ENCODE measurements at places on chromosomes 12 and 14. TPM values are rescaled to one million over a fixed set of nuclear protein-coding genes. Genes with fewer than 3 reads are reported as not detected.
A peak's percentile ranks its signal among the peaks of the same experiment; 100 is the strongest.

DNA sequence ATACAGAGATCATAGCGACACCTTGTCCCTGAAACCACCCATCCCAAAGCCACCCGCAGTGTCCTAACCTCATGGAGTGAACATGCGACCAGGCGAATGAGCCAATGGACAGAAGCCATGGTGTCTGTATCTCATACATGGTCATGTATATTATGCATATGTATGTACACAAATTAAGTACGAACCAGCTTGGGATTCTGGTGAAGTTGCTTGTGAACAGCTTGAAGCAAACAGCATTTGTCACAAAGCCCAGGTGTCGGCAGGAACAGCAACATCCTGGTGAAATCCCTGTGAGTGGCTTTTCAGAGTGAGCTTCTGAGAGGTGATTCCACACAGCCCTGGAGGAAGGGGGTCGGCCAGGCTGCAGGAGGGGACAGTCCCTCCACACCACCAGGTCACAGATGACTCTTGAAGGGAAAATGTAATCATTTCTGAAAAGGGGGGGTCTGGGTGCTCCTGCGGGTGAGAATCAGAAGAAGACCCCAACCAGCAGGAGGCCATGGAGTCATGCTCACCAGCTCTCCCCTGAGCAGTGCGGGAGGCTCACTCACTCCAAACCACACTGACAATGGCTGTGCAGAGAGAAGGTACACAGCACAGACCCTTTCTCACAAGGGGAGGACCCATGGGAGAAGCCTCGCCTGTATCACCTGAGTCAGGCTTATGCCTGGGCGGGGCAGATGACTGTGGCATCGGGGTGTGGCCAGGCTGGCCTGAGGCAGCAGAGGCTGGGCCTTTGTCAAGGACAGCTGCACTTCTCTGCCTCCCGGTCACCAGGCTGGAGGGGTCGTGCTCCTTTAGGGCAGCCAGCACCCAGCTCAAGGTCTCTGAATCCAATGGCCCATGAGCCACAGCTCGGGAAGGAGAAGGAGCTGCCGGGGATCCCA is 14.3 kb downstream of the CHGA start:
- no peak for DNase-seq
- H3K27me3 ChIP-seq = no peaks in the 10 kb centered on the region
- peaks cover 45% of the 10 kb centered on the region for H3K36me3 ChIP-seq
- no peak overlapping the region for H3K4me3 ChIP-seq

Gene PGF
- 3.0 TPM for total RNA-seq

DNA sequence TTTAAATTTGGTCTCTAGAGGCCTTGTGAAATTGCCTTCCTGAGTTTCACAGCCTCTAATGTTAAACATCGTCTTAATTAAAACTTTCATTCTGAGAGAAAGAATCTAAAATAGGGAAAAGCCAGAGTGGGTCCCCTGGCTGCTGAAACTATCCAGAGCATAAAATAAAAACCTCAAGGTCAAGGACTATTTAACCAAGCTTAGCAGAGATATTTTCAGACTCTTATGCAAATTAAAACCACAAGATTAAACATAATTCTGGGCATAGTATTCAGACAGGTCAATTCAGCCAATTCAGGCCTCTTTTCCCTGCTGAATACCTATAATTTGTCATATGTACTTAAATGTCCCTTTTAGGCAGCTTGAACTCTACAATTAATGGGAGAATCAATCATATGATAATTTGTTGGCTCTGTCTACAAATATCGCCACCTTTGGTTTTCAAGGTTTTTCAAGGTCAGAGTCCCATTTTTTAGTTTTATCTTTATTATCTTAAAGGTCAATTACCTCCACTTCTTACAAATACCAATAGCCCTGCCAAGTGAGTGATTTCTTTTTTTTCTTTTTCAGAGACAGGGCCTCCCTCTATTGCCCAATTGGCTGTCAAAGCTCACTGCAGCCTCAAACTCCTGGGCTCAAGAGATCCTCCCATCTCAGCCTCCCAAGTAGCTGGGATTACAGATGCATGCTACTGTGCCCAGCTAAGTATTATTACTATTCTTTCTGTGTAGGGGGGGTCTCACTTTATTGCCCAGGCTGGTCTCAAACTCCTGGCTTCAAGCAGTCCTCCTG is 257.1 kb downstream of the PHLDA1 start:
- H3K36me3 ChIP-seq = no peaks in the 10 kb centered on the region
- DNase-seq = no peak
- no peak overlapping the region for H3K4me3 ChIP-seq
- H3K27me3 ChIP-seq = no peaks in the 10 kb centered on the region
- peaks cover 6% of the 10 kb centered on the region for H3K4me1 ChIP-seq
- H3K27ac ChIP-seq = no peak overlapping the region

Gene KRT77
- total RNA-seq = not detected

Gene PLXNC1
- total RNA-seq = 28.0 TPM

GRCh38 chr14:38737686-38738407 is 365.2 kb downstream of the SEC23A start:
- H3K27me3 ChIP-seq = no peaks in the 10 kb centered on the region
- no peak overlapping the region for H3K4me3 ChIP-seq
- H3K27ac ChIP-seq = no peak overlapping the region
- DNase-seq = no peak
- H3K36me3 ChIP-seq = no peaks in the 10 kb centered on the region

- no peaks in the 10 kb centered on the region for H3K27me3 ChIP-seq
- H3K4me3 ChIP-seq = no peak overlapping the region
- no peaks in the 10 kb centered on the region for H3K36me3 ChIP-seq
Measured at GRCh38 chr12:94768398-94769046, 118.2 kb upstream of the TMCC3 start.

DNA sequence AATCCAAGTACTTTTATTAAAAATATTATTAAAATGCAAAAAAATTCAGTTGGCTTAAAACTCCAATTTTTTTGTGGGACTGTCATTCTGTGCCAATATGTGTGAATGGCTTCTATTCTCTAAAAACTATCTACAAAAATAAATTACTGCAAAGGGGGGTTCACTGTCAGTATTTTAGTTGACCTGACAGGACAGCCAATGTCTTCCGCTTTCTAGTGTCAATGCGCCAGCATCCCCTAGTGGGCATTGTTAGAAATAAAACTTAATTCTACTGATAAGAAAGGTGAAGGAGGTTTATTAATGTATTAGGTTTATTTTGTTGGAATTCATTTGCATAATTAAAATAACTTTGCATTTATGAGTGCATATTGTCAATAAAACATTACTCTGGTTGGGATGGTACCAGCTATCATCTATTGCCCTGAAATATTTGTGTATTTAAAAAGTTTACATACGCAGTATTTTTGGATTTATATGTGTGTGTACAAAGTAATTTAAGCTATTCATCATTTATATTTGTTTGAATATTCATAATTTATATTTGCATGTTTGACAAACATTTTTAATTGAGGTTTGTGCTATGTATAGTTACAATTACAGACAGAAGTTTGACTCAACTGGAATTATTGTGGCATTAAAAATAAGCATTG is 527.2 kb downstream of the FLRT2 start:
- H3K27me3 ChIP-seq = no peaks in the 10 kb centered on the region
- no peaks in the 10 kb centered on the region for H3K36me3 ChIP-seq
- no peak overlapping the region for H3K4me3 ChIP-seq
- H3K4me1 ChIP-seq = no peaks in the 10 kb centered on the region
- H3K27ac ChIP-seq = no peak overlapping the region

DNA sequence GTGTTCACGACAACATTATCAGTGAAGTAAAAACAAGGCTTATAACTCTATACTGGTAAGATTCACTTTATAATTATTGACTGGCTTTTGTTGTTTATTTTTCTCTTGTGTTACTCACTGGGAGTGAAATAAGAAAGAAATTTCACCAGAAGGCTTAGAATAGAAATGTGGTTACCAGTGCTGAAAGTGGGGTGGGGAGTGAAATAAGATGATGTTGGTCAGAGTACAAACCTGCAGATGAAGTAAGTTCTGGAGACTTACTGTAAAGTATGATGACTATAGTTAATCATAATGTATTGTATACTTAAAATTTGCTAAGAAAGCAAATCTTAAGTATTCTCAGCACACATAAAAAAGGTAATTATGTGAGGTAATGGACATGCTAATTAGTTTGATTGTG is 198.4 kb downstream of the KLHL28 start:
- no peak for DNase-seq
- H3K4me3 ChIP-seq = no peak overlapping the region
- no peaks in the 10 kb centered on the region for H3K27me3 ChIP-seq
- no peak overlapping the region for H3K27ac ChIP-seq
- H3K36me3 ChIP-seq = no peaks in the 10 kb centered on the region

Gene OTUB2
- total RNA-seq = 1.9 TPM

DNA sequence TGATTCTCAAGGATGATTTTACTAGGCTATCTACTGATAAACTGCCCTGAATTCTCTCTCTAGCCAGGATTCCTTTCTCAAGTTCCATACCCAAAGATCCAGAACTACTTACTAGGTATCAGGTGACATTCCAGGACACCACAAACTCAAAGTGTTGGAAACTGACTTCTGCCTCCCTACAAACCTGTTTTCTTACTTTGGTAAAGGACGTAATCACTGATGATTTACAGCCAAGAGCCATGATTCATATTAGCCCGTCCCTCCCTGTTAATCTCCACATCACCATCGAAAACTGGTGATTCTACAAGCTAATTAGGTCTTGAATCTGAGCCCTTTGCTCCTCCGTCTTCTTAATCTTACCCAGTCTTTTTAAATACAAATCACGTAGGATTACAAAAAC is 1.0 kb upstream of the ATG14 start:
- H3K36me3 ChIP-seq = peaks cover 9% of the 10 kb centered on the region
- no peak overlapping the region for H3K27ac ChIP-seq
- H3K4me1 ChIP-seq = peaks cover 24% of the 10 kb centered on the region
- H3K4me3 ChIP-seq = peak overlapping the region; percentile 99

GRCh38 chr14:106276326-106277267 is 750.2 kb downstream of the TMEM121 start:
- H3K27me3 ChIP-seq = peaks cover 23% of the 10 kb centered on the region
- H3K4me3 ChIP-seq = no peak overlapping the region
- no peak for DNase-seq
- H3K36me3 ChIP-seq = no peaks in the 10 kb centered on the region
- H3K27ac ChIP-seq = no peak overlapping the region
- H3K4me1 ChIP-seq = no peaks in the 10 kb centered on the region

Gene CFAP73
- 7.3 TPM for total RNA-seq

- H3K4me3 ChIP-seq = no peak overlapping the region
- H3K36me3 ChIP-seq = no peaks in the 10 kb centered on the region
- no peaks in the 10 kb centered on the region for H3K4me1 ChIP-seq
- DNase-seq = no peak
Measured at GRCh38 chr14:72369106-72369505, 436.9 kb downstream of the RGS6 start.

- no peaks in the 10 kb centered on the region for H3K27me3 ChIP-seq
- H3K4me3 ChIP-seq = no peak overlapping the region
- H3K4me1 ChIP-seq = no peaks in the 10 kb centered on the region
- no peak overlapping the region for H3K27ac ChIP-seq
Measured at GRCh38 chr12:91717804-91718203, 427.8 kb downstream of the BTG1 start.

DNA sequence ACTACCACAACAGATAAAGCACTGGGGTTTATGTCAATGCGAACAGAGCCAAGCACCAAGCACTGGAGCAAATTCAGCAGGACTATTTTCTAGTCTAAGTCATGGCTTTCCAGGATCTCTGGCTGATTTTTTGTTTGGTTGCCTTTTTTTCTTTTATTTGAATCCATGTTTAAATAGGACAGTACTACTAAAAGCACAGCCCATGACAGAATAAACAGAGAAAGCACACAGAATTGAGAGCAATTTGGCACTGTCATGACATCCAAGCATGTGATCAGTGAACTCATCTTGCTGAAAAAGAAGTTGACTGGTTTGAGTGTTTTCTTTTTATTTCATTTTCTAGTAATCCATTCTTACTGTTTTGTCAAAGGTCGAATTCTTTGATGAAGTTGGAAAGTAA is 23.1 kb upstream of the RERG start:
- no peaks in the 10 kb centered on the region for H3K36me3 ChIP-seq
- no peaks in the 10 kb centered on the region for H3K27me3 ChIP-seq
- no peaks in the 10 kb centered on the region for H3K4me1 ChIP-seq
- H3K4me3 ChIP-seq = no peak overlapping the region
- H3K27ac ChIP-seq = no peak overlapping the region

Gene SMARCD1
- 44.2 TPM for total RNA-seq

Gene PZP
- 2.7 TPM for total RNA-seq

DNA sequence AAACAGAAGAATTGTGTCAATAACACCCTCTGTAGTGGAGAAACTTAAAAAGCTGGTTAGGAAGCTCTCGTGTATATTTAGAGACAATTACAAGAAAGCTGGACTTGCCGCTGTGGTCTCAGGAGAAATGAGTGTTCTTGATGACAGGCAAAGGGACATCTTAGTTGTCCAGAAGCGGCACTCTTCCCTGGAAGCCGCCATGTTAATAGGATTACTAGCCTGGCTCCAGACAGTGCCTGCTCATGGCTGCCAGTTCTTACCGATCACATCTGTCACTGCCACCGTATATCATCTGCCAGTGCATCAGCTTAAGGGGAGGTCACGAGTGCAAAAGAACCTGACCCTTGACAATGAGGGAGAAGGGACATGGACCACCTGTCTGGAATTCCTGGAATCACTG is 48.9 kb downstream of the C14orf132 start:
- no peak for DNase-seq
- H3K27ac ChIP-seq = no peak overlapping the region
- H3K4me3 ChIP-seq = no peak overlapping the region
- H3K36me3 ChIP-seq = peaks cover 23% of the 10 kb centered on the region
- H3K4me1 ChIP-seq = peaks cover 19% of the 10 kb centered on the region
- no peaks in the 10 kb centered on the region for H3K27me3 ChIP-seq

GRCh38 chr12:27711317-27711682 is 668 bp downstream of the MRPS35 start:
- peak overlapping the region; percentile 87 for H3K27ac ChIP-seq
- peak overlapping the region; percentile 80 for H3K4me3 ChIP-seq
- H3K36me3 ChIP-seq = peaks cover 15% of the 10 kb centered on the region
- no peaks in the 10 kb centered on the region for H3K27me3 ChIP-seq

Gene HOXC12
- total RNA-seq = not detected

DNA sequence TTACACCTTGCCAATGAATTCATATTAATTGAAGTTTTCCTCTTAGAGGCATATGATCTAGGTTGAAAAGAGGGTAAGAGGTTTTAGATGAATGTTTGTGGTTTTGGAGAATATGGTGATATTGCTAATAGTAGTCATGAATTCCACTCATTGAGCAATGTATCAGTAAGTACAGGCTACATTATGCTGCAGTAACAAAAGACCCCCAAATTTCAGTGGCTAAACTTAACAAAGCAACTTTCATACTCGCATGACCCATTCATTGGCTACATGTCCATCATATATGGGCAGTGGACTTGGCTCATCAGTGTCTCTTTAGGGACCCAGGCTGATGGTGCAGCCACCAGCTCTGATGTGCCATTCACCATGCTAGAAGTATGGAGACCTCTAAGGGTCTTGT is 196.6 kb upstream of the MYL2 start:
- no peaks in the 10 kb centered on the region for H3K36me3 ChIP-seq
- H3K4me3 ChIP-seq = no peak overlapping the region
- H3K27ac ChIP-seq = no peak overlapping the region
- no peak for DNase-seq

- H3K27ac ChIP-seq = no peak overlapping the region
- H3K4me1 ChIP-seq = peaks cover 11% of the 10 kb centered on the region
- no peaks in the 10 kb centered on the region for H3K36me3 ChIP-seq
- DNase-seq = no peak
Measured at GRCh38 chr12:96986883-96987523, 79.9 kb downstream of the NEDD1 start.

GRCh38 chr12:12349711-12350665 is at the start of gene MANSC1:
Gene MANSC1, minus strand, starts transcription at chr12:12350242. Its CDS starts 6,928 bp downstream, at chr12:12343314.
- H3K36me3 ChIP-seq = no peaks in the 10 kb centered on the region
- H3K27ac ChIP-seq = peak within 1 kb of the TSS; percentile 87
- peak; percentile 86 for DNase-seq
- peak within 1 kb of the TSS; percentile 88 for H3K4me3 ChIP-seq
- H3K27me3 ChIP-seq = no peaks in the 10 kb centered on the region

- no peak overlapping the region for H3K27ac ChIP-seq
- H3K4me3 ChIP-seq = no peak overlapping the region
- no peaks in the 10 kb centered on the region for H3K4me1 ChIP-seq
- DNase-seq = no peak
- no peaks in the 10 kb centered on the region for H3K36me3 ChIP-seq
Measured at GRCh38 chr14:70788898-70789297, 20.4 kb downstream of the MAP3K9 start.
